Astrocyte of the cerebellum (primary cell): ENCODE measurements at places on chromosomes 1 and 21.
A peak's percentile ranks its signal among the peaks of the same experiment; 100 is the strongest.

DNA sequence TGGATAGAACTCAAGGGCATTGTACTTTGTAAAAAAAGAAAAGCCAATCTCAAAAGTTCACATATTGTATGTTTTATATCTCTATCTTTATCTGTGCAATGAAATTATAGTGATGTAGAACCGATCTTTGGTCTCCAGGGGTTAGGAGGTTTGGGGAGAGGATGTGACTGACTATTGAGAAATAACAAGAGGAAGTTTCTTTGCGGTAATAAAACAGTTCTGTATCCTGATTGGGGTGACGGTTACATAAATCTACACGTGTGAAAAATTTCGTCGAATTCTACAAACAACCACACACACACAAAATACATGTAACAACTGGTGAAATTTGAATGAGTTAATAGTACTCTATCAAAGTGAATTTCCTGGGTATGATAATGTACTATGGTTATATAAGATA lies 10.6 kb upstream of the OR2T33 start:
- no peak for DNase-seq

DNA sequence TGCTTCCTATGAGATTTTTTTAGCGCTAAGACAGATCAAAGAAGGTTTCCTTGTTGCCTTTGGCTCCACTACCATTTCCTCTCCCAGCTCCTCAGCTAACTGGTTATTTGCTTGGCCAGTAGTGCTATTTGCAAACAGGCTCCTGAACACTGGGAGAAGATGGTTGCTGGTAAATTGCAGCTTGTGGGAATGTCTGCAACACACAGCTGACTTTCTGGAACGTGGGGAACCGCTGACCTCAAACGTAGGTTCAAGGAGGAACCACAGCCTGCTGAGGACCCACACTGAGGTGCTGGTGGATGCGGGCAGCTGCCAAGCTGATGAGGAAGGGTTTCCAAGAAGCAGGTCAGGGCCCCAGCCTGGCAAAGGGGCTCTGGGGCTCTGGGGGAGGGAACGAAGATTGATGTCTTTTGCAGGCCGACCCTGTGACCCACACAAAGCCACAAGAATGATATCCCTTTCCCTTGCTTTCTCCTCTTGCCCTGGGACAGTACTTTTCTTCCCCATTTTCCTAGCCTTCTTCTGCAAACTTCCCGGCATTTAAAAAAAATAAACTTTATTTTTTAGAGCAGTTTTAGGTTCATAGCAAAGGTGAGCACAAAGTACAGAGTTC lies 24.8 kb downstream of the GNG4 start:
- peak; percentile 94 for DNase-seq

DNA sequence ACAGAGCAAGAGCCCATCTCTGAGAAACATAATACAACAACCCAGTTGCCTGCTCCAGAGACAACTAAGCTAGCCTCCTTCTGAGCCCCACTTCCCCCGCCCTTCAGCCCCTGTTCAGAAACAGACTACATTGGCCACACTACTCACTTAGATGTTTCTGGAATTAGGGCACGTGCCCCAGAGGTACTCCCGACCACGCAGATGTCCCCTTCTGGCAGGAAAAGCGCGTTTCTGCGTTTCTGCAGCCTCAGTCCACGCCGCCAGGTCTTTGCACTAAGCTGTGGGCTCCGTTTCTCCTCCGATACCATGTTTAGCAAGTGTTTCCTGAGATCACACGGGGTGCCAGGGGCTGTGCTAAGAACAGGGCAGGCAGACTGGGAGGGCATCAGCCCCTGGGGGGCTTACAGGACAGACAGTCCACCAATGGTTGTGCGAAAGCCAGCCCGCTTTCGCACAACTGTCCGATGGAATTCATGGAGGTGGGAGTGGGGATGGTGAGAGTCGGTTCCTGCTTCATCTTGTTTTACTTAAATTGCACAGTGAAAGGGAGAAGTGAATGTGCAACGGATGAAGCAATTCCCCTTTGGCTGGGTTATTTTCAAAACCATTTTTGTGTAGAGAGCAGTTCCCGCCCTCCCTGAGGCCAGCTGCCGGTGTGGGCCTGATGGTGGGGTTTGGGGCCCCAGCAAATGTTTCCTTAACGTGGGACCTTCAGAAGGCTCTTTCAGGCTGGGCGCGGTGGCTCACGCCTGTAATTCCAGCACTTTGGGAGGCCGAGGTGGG lies 2.7 kb downstream of the PIK3CD start:
- no peak for DNase-seq

- DNase-seq = no peak
These were observed 691.2 kb downstream of the USP25 start for GRCh38 chr21:16421007-16421406.

GRCh38 chr1:39205102-39205780 lies 746 bp downstream of the MACF1 start:
- no peak for DNase-seq

DNA sequence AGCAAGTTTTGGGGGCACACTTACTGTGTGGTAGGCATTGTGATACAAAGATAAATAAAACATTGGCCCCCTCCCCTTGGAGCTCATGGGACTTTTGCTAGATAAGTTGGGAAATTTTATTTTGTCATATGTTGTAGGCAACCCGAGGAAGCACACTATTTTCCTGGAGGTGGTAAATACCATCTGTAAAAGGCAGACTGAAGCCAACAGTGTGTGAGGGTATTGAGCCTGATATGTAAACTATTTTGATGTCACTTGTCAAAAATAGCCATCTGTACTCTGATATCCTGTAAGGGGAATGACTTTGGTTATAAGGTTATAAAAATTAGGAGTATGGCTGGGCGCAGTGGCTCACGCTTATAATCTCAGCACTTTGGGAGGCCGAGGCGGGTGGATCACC lies 30.6 kb downstream of the VANGL2 start:
- DNase-seq = no peak

DNA sequence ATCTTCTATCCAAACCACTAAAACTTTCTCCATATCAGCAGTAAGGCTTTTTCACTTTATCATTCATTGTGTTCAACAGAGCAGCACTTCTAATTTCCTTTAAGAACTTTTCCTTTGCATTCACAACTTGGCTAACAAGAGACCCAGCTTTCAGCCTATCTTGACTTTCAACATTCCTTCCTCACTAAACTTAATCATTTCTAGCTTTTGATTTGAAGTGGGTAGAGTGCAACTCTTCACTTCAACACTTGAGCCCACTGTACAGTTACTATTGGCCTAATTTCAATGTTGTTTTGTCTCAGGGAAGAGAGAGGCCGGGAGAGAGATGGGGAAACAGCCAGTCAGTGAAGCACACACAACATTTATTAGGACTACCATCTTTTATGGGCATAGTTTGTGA lies 2.0 kb downstream of the UBE2G2 start:
- DNase-seq = no peak
